ENCODE measurements at places on chromosomes 12 and 14. TPM values are rescaled to one million over a fixed set of nuclear protein-coding genes. Genes with fewer than 3 reads are reported as not detected.

FGD6 gene
- 9.8 TPM for total RNA-seq

NANOG gene
- not detected for total RNA-seq

CHFR gene
- 32.5 TPM for total RNA-seq

SERPINA3 gene
- 9.7 TPM for total RNA-seq

FAM177A1 gene
- total RNA-seq, result 49.3 TPM

MGP gene
- 251 TPM for total RNA-seq

KERA gene
- not detected for total RNA-seq

ERBB3 gene
- total RNA-seq, result 0.10 TPM

ASCL1 gene
- not detected for total RNA-seq

NOS1 gene
- not detected for total RNA-seq

Measured in smooth muscle cell of the pulmonary artery (primary cell).